CD8-positive, alpha-beta T cell (primary cell): ENCODE measurements at places on chromosomes 7 and 10. TPM values are rescaled to one million over a fixed set of nuclear protein-coding genes. Genes with fewer than 3 reads are reported as not detected.

Gene SFTPA2
- total RNA-seq: not detected

Gene VSIR
- 61.7 TPM for total RNA-seq

Gene GFRA1
- total RNA-seq: not detected

Gene TMEM209
- 15.7 TPM for total RNA-seq

Gene SPDYE2
- total RNA-seq: not detected

Gene MLLT10
- total RNA-seq: 36.7 TPM

Gene PDE1C
- not detected for total RNA-seq

Gene ARHGEF5
- 7.7 TPM for total RNA-seq

Gene ECHDC3
- 0.90 TPM for total RNA-seq

Gene POU6F2
- not detected for total RNA-seq

Gene DAGLB
- total RNA-seq: 40.4 TPM

Gene ELFN1
- total RNA-seq: not detected

Gene LFNG
- total RNA-seq: 137 TPM

Gene HOXA10
- total RNA-seq: not detected

Gene SPDYE3
- total RNA-seq: not detected

Gene RADIL
- not detected for total RNA-seq
